ENCODE measurements at places on chromosomes 3 and 15.

- no peak for ATAC-seq
Observed at GRCh38 chr15:72249142-72249810, 18.3 kb upstream of the PKM start.

GRCh38 chr3:194489736-194490612 lies 3.2 kb upstream of the ATP13A3 start:
- ATAC-seq: peak; percentile 23

DNA sequence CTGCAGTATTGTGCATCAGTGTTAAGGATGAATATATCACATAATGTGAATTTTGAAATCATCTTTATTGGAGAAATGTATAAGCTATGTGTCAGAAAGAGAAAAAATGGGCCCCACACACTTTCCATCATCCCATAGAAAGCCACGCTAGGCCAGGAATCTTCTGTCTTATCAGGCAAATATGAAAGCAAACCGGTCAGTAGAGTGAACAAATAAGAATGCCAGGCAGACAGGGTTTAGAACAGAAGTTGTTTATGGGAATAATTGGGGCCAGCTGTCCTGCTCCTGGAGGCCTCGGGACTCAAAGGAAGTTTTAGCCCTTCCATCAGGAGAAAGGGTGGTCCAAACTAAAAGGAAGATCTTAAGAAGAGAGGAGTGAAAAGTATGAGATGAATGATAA lies 39.5 kb downstream of the ZNF280D start:
- ATAC-seq: no peak

GRCh38 chr3:106157411-106157810 lies 288.6 kb upstream of the CBLB start:
- no peak for ATAC-seq

GRCh38 chr3:175749981-175750380 lies 890.8 kb downstream of the NAALADL2 start:
- ATAC-seq: no peak

GRCh38 chr3:195259475-195260279 lies 11.3 kb downstream of the XXYLT1 start:
- peak; percentile 75 for ATAC-seq

GRCh38 chr15:96335411-96336024 lies 5.0 kb downstream of the NR2F2 start:
- ATAC-seq: no peak

GRCh38 chr3:70550723-70551319 lies 238.4 kb upstream of the MDFIC2 start:
- peak; percentile 79 for ATAC-seq

DNA sequence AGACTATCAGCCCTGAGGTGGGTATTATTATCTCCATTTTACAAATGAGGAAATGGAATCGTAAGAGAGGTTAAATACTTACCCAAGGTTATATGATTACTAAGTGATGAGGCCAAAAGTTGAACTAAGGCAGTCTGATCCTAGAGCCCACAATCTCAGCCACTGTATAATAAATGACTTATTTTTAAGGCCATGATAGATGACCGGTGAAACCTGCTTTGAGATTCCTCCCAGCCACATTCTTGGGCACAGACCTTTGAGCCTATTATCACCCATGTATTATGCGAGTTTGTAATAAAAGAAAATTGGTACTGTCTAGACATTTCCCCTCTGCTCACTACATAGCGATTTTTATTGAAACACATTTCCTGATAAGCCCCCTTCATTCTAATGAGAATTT lies 37.4 kb downstream of the POLQ start:
- ATAC-seq: no peak

- ATAC-seq: no peak
Observed at GRCh38 chr3:46713050-46713897, 4.4 kb downstream of the PRSS50 start.

- no peak for ATAC-seq
Observed at GRCh38 chr15:89999676-90000185, 1.4 kb upstream of the ZNF710 start.

All from activated CD4-positive, CD25-positive, alpha-beta regulatory T cell treated with anti-CD3 and anti-CD28 coated beads, Interleukin-2, amount 50 U/mL, for 24 hours (primary cell).